ENCODE measurements at places on chromosomes 2 and 18. TPM values are rescaled to one million over a fixed set of nuclear protein-coding genes. Genes with fewer than 3 reads are reported as not detected.
A peak's percentile ranks its signal among the peaks of the same experiment; 100 is the strongest.

GRCh38 chr2:54836477-54836876 is 113.0 kb downstream of the EML6 start:
- DNase-seq: no peak

GRCh38 chr18:74289137-74289536 is 2.6 kb downstream of the CYB5A start:
- no peak for DNase-seq

- DNase-seq: peak; percentile 7
Measured at GRCh38 chr2:39437522-39438296, 624 bp upstream of the MAP4K3 start.

- DNase-seq: peak; percentile 83
Measured at GRCh38 chr18:75612456-75612855, 185.0 kb upstream of the SMIM21 start.

DNA sequence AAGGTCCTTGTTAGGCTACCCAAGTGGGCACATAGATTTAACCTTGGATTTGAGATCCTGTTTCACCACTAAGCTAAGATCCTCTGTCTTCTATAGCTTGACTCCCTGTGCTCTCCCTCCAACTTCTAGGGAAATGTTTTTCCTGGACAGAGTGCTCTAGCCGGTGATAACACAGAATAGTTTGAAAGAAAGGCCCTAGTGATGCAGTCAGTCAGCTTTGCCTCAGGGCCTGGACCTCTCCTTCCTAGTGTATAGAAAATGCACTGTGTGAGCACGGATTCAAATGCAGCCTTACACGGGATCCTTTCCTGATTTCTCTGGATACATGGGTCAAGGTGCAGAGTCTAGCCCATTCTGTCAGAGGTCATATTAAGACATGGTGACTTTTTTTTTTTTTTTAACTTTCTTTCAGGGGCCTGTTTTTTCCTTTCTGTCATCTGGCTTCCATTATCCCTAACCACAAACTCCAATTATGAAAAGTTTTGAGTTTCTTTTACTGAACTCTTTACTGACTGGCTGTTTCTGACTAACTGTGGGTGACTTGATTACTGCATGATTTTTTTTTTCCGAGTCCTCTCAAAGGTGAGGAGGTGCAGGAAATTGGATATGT is 122.6 kb downstream of the LRP1B start:
- peak; percentile 7 for DNase-seq

GRCh38 chr2:60463249-60463648 is 90.2 kb downstream of the BCL11A start:
- DNase-seq: peak; percentile 80

DNA sequence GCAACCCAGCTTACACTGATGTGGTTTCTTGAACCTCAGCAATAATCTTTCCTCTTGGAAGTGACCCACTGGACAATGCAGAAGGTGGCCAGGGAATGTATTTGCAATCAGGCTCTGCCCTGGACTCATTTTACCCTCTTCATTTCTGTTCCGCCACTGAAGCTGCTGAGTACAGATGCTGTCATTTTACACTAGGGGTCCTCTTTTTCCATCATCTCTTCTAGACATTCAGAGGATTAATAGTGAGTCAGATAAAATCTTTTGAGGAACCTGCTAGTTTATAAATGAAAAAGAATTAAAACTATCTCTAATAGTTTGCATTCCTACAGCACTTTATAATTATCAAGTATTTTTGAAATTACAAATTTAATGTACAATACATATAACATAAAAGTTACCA is 87.9 kb upstream of the PNPT1 start:
- DNase-seq: no peak

- no peak for DNase-seq
Measured at GRCh38 chr2:204234879-204235278, 298.3 kb downstream of the ICOS start.

- no peak for DNase-seq
Measured at GRCh38 chr2:77228391-77228790, 293.8 kb downstream of the LRRTM4 start.

GRCh38 chr18:64017870-64018269 is 48.0 kb downstream of the SERPINB8 start:
- DNase-seq: peak; percentile 74

GRCh38 chr2:86216575-86217555 is 17.6 kb downstream of the MRPL35 start:
- DNase-seq: no peak

DNA sequence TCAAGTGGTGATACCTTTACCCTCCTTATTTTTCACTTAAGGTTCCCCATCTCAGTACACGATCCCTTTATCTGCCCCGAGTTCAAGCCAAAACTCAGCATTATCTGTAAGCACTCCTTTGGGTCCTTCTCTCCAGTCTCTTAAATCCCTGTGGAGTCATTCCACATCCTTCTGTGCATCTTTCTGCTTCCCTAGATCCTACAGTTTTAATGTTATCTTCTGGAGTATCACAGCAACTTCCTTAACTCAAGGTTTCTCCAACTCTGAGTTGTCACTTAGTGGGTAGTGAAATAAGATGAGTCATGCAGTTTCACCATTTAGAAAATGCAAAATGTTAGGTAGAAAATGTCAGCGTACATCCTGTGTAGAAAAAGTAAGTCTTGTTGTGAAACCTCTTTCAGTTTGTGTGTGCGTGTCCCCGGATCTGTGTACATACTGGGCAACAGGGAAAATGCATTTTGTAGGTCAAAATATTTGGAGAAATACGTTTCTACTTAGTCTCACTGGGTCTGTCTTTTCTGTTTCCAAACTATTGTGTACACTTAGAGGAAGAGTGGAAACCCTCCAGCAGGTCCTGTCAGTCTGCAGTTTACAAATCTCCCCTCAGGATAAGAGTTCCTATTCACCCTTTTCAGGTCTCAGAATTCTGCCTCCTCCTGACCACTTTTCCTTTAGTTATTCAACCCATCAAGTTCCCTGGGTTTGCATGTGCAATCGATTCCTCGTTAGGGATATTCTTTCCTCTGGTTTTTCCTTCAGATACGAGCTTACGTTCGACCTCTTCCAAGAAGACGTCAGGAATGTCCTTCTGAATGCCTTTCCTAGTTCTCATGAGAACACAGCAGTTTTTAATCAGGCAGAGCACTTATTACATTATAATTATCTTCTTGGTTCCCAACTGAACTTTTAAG is 154.8 kb downstream of the TGIF1 start:
- DNase-seq: no peak

- DNase-seq: no peak
Measured at GRCh38 chr18:77552945-77553344, 303.3 kb downstream of the GALR1 start.

GRCh38 chr2:134278553-134278952 is 24.7 kb downstream of the MGAT5 start:
- peak; percentile 46 for DNase-seq

DNA sequence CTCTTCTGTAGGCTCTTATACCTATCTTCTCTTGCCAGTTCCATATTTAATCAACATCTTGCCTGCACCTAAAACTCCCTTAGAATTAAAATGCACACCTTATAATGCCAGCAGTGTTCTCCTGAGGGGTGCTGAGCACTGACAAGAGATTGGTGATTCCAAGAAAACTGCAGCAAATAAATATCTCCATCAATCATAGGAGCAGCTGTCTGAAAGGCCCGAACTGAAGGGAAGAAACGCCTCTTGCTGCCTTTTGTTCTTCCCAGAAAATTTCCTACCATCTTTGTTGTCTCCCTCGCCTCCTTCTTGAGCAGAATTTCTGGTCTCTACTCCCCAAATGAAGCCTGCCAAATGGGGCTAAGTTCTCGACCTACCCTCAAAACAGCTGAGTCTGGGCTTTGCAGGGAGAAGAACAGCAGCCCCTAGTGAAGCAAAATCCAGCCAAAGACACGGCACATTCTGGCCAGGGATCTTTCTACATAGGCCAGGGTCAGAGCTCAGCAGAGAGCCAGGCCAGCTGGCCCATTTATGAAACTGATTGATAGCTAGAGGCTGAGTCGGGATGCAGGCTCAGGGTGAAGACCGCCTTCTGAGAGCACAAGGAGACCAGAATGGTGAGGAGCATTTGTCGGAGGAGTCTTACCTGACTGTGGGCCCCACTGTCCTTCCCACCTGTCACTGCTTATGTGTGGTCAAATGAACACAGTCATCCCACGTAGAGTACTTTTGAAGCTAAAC is 20.4 kb upstream of the TMEM247 start:
- no peak for DNase-seq

GRCh38 chr2:27126252-27126710 is 2.7 kb downstream of the ABHD1 start:
- DNase-seq: no peak

DNA sequence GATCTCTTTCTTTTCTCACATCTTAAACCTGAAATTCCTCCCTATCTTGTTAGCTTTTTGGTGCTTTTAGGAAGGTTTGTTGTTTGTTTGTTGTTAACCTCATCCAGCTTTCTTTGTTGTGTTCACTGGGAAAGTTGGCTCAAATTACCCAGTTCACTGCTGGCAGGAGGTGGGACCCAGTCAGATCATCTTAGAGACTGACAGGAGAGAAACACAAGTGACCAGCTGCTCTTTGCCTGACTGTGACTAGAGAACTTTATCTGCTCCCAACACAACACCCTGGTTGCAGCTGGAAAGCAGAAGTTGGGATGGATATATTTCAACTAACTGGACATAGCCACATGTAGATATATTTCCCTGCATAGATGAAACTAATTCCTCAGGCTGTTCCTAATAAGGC is 10.0 kb downstream of the MAPK4 start:
- DNase-seq: no peak

DNA sequence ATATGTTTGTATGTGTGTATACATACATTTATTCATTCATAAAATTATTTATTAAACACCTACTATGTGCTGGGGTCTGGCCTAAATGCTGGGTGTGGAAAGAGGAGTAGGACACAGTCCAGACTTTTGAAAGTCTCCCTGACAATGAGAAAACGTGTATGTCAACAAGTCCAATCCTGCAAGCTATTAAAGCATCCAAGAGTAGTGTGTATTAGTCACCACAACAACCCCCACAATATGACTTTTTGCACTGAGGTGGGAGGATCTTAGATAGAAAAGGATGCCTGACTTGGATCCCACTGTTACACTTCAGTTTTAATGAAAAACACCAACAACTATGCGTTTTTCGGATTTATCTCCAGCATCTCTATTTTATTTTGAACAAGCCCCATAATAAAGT is 446.4 kb downstream of the EPHA4 start:
- no peak for DNase-seq

GRCh38 chr2:11805024-11805423 is 58.6 kb downstream of the LPIN1 start:
- DNase-seq: no peak

- DNase-seq: no peak
Measured at GRCh38 chr2:134676960-134677359, 41.8 kb downstream of the TMEM163 start.

DNA sequence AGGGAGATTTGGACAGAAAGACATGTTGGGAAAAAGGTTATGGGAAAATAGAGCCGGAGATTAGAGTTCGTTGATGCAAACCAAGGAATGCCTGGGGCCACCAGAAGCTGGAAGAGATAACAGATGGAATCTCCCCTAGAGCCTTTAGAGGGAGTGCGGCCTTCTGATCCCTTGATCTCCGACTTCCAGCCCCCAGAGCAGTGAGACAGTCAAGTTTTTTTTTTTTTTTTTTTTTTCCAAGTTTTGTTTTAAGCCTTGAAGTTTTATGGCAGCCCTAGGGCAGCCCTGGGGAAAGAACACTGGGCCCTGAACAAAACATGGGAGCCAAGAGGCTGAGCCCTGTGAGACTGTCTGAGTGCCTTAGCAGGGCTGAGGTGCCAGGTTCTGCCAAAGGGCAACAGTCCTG is 6.5 kb downstream of the DGKD start:
- DNase-seq: no peak

GRCh38 chr2:241356871-241357260 is 781 bp downstream of the FARP2 start:
- DNase-seq: no peak

DNA sequence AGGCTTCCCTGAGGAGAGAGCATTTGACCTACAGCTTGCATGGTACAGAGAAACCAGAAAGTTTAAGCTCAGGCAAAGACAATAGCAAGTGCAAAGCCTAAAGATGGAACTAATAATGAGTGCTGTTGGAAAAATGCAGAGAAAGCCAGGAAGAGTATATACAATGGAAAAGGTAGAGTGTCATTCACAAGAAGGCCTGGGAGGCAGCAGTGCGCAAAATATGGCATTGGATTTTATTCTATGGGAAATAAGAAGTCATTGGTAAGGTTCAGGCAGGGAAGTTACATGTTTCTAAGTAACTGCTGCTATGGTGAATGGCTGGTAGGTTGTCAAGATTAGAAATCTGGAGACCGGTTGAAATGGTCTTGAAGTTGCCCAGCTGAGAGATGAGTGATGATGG is 2167.3 kb upstream of the CELF4 start:
- no peak for DNase-seq

- no peak for DNase-seq
Measured at GRCh38 chr2:85390941-85391669, 19.1 kb downstream of the CAPG start.

DNA sequence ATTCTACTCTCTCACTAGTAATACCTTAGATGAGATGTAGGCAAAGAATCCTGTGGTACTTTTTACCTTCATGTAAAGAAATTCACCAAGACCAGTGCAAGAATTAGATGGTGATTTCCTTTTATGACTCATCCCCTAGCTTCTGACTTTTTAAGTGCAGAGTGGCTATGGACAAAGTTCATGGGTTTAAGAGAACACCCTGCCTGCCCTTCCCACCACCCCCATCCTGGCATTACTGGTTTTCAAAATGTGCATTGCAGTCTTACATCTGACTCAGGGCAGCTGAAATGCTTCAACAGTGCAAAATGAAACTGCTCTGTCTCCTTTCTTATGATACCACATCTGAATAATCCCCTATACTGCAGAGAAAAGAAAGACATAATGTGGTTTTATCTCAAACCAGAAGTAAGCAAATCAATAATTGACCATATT is 22.6 kb downstream of the MAIP1 start:
- DNase-seq: no peak

DNA sequence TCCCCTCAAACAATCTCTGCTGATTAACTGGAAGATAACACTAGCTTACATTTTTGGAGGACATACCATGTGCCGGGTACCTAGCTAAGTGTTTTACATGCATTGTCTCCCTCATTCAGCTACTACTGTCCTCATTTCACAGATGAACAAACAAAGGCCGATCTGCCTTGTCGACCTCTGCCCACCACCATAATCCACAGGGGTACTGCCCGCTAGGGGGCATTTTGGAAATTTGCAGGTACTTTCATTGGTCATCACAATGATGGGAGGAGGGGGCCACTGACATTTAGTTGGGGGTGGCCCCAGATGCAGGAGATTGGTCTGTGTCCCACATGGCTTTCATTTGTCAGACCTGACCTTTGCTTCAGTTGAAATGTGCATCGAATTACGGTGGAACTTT is 3.9 kb upstream of the TMEM163 start:
- DNase-seq: no peak

- DNase-seq: no peak
Measured at GRCh38 chr2:75053484-75054112, 95.2 kb downstream of the POLE4 start.

GRCh38 chr2:21358976-21359375 is 235.2 kb downstream of the TDRD15 start:
- DNase-seq: no peak

The CCDC150 gene
- total RNA-seq: 7.8 TPM

The IL18R1 gene
- total RNA-seq: 1.2 TPM

The NRP2 gene
- total RNA-seq: 79.1 TPM

The IGFBP2 gene
- total RNA-seq: 741 TPM

The SERPINB3 gene
- total RNA-seq: not detected

The TMEM17 gene
- total RNA-seq: 8.7 TPM

The CCDC85A gene
- 24.3 TPM for total RNA-seq

The CHST9 gene
- 6.1 TPM for total RNA-seq

The HOXD13 gene
- not detected for total RNA-seq

The TMEM200C gene
- total RNA-seq: 5.2 TPM

The ST8SIA5 gene
- 3.3 TPM for total RNA-seq

The RBFA gene
- total RNA-seq: 29.2 TPM

The NT5C1B gene
- not detected for total RNA-seq

All from spinal cord (tissue), 10 donors.